ENCODE measurements at places on chromosomes 5 and 9. TPM values are rescaled to one million over a fixed set of nuclear protein-coding genes. Genes with fewer than 3 reads are reported as not detected.

- no peak for DNase-seq
These were observed 36.9 kb upstream of the ACO1 start for GRCh38 chr9:32347571-32347970.

Gene IL9
- not detected for total RNA-seq

GRCh38 chr9:22142671-22143070, 133.6 kb upstream of the CDKN2B start:
- DNase-seq = no peak

Gene FOXD4L4
- not detected for total RNA-seq

- peak; percentile 68 for DNase-seq
These were observed 22.9 kb downstream of the RGMB start for GRCh38 chr5:98796197-98796972.

- no peak for DNase-seq
These were observed 70.4 kb upstream of the RASEF start for GRCh38 chr9:83133316-83133715.

Gene SPOCK1
- 0.61 TPM for total RNA-seq

- no peak for DNase-seq
These were observed 18.4 kb downstream of the URM1 start for GRCh38 chr9:128389395-128390149.

Gene ACTBL2
- not detected for total RNA-seq

DNA sequence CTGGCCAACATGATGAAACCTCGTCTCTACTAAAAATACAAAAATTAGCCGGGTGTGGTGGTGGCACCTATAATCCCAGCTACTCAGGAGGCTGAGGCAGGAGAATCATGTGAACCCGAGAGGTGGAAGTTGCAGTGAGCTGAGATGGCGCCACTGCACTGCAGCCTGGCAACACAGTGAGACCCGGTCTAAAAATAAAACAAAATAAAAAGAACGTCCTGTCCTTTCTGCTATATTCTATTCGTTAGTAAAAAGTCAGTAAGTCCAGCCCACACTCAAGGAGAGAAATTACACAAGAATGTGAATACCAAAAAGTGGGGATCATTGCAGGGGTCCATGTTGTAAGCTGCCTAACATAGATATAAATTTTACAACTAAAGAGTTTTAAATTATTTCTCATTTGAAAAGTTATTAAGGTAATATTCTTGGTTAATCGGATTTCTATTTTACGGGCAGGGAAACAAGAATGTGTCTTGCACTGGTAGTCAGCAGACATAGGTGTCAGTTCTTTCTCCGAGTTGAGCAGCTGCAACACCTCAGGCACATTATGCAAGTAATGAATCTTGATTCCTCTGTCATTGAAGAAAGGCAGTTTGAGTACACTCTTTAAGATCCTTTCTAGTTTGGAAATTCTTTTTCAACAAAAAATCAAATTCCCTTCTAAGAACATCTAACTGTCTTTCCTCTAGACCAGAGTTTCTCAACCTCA, 24.5 kb downstream of the NMUR2 start:
- DNase-seq = no peak

Gene PTBP3
- 135 TPM for total RNA-seq

Gene CDH12
- not detected for total RNA-seq

DNA sequence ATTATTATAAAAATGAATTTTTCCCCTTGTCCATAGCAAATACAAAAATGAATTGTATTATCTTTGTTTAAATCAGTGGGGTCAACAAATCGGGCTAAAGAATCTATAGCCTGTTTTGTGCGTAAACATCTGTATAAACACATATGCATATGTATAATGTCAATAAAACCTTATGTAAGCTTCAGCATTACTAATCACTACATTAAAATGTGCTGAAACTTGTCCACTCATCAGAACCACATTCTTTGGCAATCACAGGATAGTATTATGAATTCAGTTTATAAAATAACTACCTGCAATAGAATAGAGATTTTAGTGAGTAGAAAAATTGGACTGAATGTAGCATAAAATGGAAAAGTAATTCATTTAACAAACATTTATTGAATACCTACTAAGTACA, 30.6 kb downstream of the RGMB start:
- no peak for DNase-seq

DNA sequence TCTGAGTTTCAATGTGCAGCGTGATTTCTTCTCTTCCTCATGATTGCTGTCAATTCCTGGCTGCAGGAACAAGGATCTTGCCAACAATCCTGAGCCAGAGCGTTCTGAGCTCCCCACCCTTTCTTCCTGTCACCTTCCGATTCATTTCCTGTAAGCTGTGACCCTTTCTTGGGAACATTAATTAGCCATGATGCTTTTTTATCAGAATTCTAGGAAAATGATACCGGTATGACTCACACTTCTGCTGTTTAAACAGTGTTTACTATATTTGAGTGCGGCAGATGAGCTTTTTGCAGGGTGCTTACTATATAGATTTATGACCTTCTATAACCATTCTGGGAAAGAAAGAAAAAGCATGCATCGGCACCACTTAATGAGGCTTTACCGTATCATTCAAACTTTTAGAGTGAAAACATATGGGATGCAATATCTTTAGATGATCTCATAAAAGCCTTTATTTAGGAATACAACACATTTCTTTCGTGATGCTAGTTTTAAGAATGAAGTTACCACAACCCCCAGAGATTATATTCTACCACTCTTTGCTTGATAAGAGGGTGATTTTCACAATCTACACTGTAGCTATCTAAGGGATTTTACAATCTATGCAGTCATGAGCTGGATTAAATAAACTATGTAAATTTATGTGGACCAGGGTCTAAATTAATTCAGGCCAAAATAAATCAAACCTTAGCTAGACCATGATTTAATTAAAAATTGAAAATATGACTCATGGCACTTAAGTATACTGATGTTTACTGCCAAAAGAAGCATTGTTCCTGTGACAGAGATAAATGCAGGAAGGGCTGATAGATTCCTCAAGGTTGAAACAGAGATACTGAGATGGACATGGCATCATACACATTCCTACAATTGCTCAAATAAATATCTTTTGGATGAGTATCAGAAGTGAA, 38.0 kb upstream of the OSMR start:
- DNase-seq = no peak

DNA sequence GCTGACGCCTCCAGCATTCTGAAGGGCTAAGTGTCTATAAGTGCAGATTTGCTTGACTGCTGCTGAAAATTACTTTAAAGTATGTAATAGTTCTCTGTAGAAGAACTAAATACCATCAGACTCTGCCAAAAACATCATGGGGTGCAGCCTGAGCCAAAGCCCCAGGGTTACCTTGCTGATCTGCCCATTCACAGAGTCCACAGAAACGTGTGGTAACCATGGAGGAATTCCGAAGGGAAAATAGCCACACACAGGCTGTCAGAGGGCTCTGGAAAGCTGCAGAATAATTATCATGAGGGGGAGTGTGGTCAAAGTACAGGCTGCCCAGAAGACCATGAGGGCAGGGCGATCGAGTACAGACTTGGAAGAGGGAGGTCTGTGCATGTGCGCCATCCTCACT, 36.4 kb downstream of the RETREG1 start:
- no peak for DNase-seq

- DNase-seq = no peak
These were observed 127.2 kb upstream of the CXCL14 start for GRCh38 chr5:135705941-135706466.

DNA sequence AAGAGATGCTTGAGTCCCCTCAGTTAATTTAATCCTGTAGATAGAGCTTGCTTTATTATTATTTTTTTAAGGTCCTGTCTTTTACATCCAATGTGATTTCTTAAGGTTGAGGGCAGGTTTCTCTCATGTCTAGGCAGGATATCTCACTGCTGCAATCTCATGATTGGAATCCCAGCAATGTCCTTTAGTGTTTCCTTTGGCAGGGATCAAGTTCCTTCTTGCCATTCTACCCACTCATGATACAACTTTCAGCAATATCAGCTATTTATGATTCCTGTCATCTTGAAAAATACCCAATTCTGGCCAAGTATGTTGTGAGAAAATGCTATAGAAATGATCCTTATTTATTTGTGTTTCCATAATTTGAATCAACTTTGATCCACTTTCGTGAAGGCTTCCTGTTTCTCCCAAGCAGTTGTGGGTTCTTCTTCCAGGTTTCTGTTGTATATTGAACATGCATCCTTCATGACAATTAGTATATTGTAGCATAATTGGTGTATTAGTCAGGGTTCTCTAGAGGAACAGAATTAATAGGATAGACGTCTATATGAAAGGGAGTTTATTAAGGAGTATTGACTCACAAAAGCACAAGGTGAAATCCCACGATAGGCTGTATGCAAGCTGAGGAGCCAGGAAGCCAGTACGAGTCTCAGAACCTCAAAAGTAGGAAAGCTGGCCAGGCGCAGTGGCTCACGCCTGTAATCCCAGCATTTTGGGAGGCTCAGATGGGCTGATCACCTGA, 18.4 kb upstream of the VPS13A start:
- DNase-seq = no peak

- DNase-seq = no peak
These were observed 26.1 kb downstream of the HMGCR start for GRCh38 chr5:75363111-75363510.

Gene KIF4B
- total RNA-seq = not detected

Gene CDK5RAP2
- 95.7 TPM for total RNA-seq

Gene GALNT12
- total RNA-seq = 9.4 TPM

Gene SLC6A18
- total RNA-seq = not detected

- no peak for DNase-seq
These were observed 146.0 kb upstream of the NMUR2 start for GRCh38 chr5:152551061-152551460.

Gene ANXA2R
- total RNA-seq = 34.3 TPM

- no peak for DNase-seq
These were observed 24.0 kb upstream of the LTC4S start for GRCh38 chr5:179769796-179770195.

Gene LVRN
- total RNA-seq = not detected
